NCI-H1417 treated with DMSO at 0.1 percent for 48 hours (cell line): ENCODE measurements at places on chromosomes 12 and 14.
A peak's percentile ranks its signal among the peaks of the same experiment; 100 is the strongest.

DNA sequence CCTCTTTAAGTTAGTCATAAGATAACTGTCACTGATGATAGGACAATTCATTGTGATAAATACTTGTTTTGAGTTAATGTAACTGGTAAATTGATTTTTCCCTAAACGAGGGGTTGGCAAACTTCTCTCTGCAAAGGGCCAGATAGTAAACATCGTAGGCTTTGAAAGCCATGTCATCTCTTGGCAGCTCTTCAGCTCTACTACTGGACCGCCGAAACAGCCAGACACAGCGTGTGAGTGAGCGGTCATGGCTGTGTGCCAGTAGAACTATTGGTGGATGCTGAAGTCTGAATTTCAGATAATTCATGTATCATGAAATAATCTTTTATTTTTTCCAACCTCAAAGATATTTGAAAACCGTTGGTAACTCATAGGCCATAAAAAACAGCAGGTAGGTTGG, 9.9 kb downstream of the PIWIL1 start:
- DNase-seq: no peak

DNA sequence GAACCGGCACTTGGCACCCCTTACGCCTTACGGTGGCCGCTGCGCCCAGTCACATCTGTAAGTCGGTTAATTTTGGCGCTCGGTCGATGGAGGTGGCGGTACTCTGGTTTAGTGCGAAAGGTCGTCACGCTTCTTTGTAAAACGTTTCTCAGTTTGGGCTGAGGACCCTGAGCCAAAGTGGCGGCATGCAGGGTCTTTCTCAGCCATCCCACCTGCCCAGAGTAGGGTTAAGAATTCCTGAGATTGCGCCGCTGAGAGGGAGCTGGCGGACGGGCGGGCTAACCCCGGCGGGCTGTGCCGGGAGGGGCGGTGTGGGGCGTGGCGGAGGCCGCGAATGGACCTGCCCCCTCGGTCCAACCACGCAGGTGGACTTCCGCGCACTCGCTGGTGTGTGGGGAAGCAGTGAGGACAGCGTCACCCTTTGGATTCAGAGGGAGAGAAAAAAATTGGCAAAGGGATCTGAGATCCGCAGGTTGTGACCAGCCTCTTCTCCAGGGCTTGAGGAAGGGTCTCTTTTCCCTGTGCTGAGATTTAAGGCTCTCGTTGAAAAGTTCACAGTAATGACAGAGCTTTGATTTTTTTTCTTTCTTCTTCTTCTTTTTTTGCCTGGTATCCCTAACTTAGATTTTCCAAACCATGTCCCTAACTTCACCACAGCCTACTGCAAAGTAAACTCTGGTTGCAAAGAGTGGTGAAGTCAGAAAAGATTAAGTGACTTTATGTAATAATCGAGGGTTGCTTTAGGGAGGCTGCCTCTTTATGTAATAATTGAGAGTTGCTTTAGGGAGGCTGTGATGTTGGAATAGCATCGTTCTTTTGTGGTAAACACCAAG, 602 bp upstream of the FBXO33 start:
- peak; percentile 67 for DNase-seq

- no peak for DNase-seq
These were observed 107.3 kb downstream of the SLC41A2 start for GRCh38 chr12:104850781-104851180.

- no peak for DNase-seq
These were observed 14.5 kb upstream of the SLC38A2 start for GRCh38 chr12:46386877-46387629.

DNA sequence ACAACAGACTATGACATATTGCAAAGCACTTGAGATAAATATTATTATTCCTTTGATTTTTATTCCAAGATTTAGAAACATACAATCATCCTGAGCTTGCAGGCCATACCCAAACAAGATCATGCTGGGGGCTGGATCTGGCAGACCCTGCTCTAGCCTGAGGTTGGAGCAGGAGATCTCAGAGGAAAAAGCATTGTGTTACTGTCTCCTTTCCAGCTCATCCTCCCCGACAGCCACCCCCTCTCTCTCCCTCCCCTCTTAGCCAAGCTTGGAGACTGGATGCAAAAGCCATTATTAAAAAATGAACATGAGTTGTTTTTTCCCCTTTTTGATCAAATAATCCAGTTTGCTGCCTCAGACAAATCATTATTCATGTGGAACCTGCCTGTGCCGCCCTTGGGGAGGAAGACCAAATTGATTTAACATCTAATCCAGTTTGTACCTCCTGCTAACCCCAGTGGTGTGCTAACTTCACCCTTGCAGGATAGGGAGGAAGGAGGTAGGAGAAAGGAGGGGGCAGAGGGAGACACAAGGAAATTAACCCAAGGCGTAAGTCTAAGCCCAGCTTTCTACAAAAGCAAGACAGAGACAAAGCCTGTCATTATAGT, 565.8 kb upstream of the TBX3 start:
- DNase-seq: no peak

GRCh38 chr12:129870796-129871195, 33.0 kb downstream of the TMEM132D start:
- no peak for DNase-seq

DNA sequence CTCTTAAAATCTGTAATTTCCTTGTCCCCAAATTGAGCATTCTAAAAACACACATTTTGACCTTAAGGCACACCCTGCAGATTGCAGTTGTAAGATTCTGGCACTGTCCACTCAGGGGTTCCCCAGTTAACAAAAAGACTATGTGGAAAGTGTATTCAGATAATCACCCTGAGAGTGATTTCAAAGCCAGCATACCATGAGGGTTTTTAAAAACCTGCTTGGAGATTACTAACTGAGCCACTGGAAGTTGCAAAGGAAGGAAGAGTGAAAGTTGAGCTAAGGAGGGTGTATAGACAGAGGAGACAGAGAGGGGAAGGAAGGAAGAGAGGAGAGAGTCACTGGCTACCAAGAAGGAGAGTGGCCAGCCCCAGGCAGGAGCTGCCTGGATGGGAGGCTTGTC, 82.6 kb downstream of the EML1 start:
- DNase-seq: no peak

GRCh38 chr14:23385642-23386265, 8.9 kb downstream of the CMTM5 start:
- no peak for DNase-seq

DNA sequence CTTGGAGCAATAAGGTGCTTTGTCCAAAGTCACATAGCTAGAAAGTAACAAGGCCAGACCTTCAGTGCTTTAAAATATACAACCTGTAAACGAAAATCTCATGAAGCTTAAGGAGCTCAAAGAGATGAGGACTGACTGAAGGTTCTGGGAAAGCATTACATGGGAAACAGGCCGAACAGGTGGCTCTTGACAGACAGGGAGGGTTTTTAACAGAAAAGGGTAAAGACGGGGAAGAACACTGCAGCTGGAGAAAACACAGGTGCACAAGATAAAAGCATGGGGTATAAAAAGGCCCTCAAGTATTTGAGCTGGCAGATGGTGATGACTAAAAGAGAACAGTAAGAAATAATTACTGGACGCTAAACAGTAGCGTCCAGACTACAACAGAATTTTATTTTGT, 257.2 kb downstream of the NELL2 start:
- peak; percentile 49 for DNase-seq

DNA sequence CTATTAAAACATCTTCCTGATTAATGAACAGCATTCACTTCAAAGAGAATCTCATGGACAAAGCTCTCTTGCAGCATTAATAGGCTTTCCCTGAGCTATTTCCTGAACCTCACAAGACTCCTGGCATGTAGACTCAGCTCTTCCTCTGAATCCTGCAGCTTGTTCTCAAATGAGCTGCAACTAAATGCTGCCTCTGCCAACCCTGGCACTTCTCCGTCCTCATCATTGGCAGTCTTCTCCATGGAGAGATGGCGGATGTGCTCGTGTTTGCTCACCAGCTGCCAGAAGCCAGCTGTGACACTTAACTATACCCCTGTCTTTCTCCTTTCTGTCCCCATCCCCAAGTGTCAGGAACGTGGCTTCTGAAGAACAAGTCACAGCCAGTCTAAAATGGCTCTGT, 232.1 kb downstream of the FOXN3 start:
- DNase-seq: no peak

GRCh38 chr12:124411281-124411878, 116.5 kb downstream of the RFLNA start:
- no peak for DNase-seq

GRCh38 chr12:69645031-69645430, 34.3 kb upstream of the LRRC10 start:
- no peak for DNase-seq

DNA sequence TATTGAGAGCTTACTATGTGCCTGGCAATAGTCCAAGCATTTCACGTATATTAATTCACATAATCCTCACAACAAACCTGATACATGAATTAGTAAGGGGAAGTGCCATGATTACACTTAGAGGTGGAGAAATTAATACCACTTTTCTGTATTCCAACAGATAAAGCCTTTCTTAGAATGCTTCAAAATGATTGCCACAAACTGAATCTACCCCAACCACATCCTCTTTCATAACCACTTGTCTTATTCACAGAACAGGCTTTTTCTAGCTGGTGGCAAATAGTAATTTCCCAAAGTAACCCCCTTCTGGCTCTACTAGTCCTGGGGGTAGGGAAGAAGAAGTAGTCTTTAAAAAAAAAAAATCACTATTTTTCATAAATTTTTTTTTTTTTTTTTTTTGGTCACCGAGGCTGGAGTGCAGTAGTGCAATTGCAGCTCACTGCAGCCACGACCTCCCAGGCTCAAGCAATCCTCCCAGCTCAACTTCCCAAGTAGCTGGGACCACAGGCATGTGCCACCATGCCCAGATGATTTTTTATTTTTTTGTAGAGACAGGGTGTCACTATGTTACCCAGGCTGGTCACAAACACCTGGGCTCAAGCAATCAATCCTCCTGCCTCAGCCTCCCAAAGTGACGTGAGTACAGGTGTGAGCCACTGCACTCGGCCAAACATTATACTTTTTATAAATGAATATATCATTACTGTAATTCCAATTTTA, 59.0 kb upstream of the ARID2 start:
- DNase-seq: no peak

DNA sequence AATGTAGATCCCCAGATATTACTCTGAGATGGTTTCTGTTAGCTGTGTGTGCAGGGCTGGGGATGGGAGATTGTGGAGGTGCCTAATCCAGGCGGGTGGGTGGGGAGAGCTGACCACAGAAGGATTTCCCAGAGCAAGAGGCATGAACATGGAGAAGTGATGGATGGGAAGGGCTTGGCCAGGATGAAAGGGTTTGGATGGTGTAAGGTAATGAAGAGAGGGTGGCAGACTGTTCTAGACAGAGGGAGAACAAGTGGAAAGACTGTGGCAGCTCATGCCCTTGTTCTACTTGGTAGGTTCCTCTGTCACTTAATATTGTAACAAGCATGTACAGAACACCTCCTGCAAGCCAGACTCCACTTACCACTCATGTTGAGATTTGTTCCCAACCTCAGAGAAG, 187.8 kb downstream of the NPAS3 start:
- no peak for DNase-seq

GRCh38 chr12:68349921-68350606, 17.9 kb upstream of the MDM1 start:
- peak; percentile 60 for DNase-seq

DNA sequence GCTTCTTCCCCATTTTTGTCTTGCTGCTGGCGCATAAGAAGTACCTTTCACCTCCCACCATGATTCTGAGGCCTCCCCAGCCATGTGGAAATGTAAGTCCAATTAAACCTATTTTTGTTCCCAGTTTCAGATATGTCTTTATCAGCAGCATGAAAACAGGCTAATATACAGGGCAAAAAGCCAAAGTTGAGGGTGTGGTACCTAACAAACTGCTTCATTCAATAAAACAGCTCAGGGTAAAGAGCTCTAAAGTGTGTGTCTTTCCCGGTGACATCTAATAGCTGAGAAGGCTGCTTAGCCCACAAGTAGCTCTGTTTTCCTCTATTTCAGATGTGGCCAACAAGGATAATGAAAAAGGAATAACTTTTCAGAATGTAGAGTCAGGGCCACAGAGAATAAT, 76.7 kb upstream of the SLC8A3 start:
- DNase-seq: no peak

- no peak for DNase-seq
These were observed 4.3 kb upstream of the CSRP2 start for GRCh38 chr12:76883151-76883550.

DNA sequence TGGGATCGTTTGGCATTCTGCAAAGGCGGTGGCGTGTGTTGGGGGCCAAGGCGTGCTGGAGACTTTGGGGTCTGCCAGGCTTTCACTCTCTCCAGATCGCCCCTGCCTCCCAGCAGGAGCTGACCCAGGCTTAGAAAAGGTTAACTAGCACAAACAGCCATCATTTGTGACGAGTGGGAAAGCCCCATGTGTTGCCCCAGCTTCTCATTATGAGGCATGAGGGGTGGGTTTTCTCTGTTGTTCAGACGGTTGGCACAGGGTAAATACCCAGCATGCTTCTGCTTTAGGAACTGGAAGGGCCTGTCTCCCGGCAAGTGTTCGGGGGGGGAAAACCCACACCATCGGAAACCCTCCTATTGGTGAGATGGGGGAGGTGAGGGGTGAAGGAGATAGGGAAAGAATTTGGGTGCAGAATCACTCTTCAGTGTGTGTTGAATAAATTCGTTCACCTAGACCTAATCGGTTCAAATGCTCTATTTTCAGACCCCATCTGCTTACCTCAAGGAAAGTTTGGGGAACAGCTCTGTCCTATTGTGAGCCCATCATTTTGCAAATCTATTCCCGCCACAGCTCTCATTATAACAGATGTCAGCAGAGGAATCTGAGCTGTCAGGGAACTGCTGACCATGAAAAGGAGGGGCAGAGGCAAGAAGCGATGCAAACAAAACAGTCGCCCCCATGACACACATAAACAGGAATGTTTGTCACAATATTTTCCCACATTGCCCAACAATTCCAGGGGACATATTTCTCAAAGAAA, 34.7 kb upstream of the C12orf42 start:
- DNase-seq: no peak

- no peak for DNase-seq
These were observed 665 bp downstream of the RHOF start for GRCh38 chr12:121792607-121793439.

DNA sequence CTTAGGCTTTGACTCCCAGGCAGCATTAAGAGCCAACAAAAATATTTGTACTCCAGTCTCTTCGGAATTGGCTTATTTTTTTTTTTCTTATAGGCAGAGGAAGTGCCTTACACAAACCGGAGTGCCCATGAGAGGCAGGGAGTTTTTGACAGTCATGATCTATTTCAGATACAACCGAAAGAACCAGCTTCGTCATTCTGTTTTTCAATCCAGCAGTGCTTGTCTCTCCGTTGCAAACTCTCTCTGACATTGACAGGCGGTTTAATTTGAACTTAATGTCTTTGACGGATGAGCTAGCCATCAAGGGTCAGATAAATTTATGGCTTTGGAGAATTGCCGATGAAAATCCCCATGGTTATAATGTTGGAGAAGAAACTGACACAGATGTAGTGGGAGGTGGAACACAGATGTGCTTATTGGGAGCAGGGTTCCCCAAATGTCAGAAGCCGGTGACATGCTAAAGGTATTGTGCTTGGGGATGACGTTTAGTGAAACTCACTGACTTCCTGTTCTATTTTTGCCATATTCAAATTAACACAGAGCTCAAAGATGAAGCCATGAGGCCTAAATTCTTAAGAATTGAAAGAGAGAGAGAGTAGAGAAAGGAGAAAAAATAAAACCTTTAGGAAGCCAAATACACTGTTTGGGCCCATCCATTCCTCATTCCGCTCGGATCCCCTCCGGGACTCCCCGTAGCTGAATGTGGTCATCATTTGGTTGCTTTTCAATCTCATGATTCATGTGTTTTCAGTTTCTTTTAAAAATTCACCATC, 59.7 kb downstream of the PLXNC1 start:
- DNase-seq: no peak
